ENCODE measurements at places on chromosomes 12 and 14.

GRCh38 chr12:96698965-96699364 lies 208.1 kb upstream of the NEDD1 start:
- no peak for DNase-seq

DNA sequence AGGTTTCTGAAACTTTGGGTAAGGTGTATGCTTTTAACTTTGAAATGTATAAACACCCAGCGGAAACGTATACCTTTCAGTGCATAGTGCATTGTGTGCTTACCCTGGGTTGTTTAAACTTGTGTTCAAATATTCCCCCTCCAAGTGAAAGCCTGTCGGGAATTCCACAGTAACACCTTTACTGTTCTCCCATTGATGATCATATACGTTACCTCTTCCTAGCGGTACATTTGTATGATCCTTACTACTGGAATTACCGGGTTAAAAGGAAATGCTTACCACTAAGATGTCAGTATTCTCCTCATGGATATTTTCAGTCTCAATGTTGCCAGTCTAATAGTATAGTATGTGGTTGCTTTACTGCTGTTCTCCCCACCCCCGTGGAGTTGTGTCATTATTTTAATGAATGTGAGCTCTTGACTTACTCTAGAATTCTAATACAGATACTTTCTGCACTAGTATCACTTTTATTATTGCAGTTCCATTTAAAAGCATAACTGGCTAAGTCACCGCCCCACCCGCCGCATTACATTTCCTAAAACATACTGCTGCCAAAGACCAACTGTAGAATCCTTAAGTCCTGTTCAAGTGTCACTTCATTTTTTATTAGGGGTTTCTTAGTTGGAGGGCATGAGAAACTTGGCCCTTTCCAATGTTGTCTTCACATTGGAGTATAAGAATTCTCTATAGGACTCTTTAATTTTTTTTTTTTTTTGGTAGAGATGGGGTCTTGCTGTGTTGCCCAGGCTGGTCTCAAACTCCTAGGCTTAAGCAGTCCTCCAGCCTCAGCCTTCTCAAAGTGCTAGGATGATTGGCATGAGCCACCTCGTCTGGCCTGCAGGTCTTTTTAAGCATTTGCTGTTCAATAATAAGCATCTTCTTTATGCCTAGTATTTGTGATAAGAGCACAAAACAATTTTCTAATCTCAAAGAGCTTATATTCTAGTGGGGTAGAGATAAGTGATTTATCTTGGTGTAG lies 24.9 kb downstream of the NUDT4 start:
- DNase-seq: no peak

- DNase-seq: no peak
Measured at GRCh38 chr14:68014771-68015170, 195.2 kb downstream of the RAD51B start.

DNA sequence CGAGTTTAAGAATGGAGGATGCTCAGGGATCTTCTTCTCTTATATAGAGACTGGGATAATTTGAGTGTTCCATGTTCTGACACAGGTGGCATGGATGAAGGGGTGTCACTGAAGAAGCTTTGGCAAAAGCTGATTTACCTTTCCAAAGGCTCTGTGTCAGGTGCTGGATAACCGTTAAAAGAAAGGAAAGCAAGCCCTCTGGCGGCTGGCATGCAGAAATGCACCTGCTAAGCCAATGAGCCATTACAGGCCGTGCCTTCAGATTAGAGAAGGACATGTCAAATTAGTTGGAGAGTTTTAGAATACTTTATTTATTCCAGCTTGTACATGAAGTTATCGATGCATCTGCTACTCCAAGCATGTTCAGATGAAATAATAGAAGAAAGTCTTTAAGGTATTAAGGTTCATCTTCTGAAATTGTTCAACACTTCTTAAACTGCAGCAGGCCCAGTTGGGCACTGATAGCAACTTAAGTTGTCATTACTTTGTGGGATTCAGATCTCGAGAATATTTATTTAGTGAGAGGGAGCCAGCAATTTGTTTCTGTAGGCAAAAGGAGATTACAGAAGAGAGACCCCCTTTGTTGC lies 678.2 kb downstream of the NRXN3 start:
- peak; percentile 21 for DNase-seq

- DNase-seq: no peak
Measured at GRCh38 chr14:63656194-63656593, 14.5 kb upstream of the WDR89 start.

DNA sequence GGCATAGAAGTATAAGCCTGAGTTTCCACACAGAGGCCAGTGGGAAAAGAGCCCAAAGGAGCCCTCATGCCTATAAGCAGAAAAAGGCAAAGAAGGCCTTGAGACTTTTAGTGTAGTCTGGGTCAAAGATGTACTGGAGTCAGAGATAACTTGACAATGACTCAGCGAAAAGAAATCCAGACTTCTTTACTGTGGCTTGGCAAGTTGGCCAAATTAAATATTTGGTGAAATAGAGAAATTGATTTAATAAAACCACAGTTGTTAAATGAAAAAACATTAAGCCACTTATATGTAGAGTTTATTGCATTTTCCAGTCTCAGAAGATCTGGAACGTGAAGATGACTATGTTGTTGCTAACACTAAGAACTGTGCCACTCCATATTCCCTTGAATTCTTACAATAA lies 105.1 kb downstream of the TMTC3 start:
- no peak for DNase-seq

- no peak for DNase-seq
Measured at GRCh38 chr12:115528466-115528865, 749.0 kb downstream of the MED13L start.

DNA sequence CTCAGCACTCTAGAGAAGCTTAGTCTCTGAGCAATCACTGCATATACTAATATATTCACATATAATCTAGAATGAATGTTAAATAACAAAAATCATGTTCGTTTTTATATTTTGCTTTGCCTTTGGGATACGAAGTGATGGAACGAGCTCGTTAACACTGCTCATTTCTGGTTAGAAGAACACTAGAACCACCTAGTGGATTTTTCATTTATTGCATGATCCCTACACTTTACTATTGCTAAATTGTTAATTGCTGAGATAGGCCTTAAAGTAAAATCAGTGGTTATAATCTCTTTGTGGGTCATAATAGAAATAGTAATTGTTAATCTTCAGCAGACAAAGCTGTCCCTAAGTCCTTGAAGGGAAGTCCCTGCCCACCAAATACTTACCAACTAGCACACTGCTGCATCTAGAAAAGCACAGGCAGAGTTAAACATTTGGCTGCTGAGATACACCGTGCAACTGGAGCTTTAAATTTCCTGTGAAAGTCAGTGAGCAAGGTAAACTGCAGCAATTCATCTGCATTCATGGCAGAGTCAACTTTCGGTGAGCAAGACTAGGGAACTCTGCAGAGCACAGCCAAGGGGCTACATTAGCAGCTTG lies 353.7 kb downstream of the APAF1 start:
- DNase-seq: peak; percentile 11

DNA sequence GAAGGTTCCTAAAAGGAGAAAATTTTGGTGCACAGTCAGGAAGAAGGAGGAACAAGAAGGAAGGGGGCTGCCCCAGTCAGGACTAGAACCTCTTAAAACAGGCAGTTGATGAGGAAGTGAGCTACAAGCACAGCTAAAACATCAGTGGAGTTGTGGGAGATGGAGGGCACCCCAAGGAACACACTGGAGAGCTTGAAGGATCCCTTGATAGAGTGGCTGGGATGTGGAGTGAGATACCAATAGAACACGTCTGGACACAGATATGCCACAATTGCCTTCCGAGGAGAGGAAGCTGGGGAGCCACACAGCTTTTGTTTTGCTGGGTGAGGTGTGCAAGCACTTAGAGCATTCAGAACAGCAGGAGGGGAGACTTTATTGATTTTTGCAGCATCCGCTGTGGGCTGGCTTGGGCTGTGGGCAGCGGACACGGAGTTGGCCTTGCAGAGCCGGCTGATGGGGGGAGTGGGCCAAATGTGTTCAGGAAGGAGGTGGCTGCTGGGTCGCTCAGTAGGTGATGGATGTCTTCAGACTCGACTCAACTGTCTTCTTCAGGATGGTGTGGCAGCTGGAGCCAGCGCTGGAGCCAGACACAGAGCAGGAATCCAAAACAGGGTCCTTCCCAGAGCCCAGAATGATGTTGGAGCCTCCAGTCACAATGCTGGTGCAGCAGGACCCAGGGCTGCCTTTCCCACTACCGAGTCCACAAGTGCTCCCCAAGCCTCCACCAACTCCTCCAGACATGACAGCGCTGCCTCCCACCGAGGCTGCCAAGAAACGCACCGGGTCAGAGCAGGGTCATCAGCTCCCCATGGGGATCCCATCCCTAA lies 4.7 kb upstream of the KRT79 start:
- no peak for DNase-seq

- DNase-seq: no peak
Measured at GRCh38 chr14:78367355-78367754, 197.2 kb downstream of the NRXN3 start.

DNA sequence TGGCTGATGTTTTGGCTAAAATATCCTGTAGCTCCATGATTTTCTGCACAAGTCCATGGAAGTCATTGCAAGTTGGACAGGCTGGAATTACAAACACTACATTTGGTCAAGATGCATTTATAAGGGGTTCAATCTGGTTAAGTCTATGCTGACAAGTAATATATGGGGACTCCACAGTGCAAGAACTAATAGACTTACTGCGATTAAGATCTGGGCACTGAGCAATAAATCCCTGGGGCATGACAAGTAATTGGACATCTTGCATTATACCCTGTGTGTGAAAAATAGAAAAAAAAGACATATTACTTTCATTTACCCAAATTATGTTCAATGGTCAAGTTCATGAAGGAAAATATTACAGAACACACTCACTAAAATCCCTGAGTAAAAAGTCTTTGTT lies 99.1 kb downstream of the NELL2 start:
- no peak for DNase-seq

GRCh38 chr14:55454264-55455002 lies 14.0 kb upstream of the TBPL2 start:
- DNase-seq: no peak

- no peak for DNase-seq
Measured at GRCh38 chr12:114963846-114964245, 279.9 kb upstream of the TBX3 start.

DNA sequence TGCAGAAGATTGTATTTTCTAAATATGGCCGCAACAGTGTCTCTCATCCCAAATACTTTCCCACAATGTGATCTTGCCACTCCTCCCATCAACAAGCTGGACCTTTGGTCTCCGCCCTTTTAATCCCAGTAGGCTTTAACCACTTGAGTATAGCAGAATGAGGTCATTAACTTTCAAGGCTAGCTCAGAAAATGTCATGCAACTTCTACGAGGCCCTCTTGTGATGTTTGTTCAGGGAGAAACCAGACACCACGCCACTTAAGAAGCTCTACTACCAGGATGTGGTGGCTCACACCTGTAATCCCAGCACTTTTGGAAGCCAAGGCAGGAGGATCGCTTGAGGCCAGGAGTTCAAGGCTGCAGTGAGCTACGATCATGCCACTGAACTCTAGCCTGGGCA lies 20.1 kb upstream of the OR6J1 start:
- DNase-seq: no peak

DNA sequence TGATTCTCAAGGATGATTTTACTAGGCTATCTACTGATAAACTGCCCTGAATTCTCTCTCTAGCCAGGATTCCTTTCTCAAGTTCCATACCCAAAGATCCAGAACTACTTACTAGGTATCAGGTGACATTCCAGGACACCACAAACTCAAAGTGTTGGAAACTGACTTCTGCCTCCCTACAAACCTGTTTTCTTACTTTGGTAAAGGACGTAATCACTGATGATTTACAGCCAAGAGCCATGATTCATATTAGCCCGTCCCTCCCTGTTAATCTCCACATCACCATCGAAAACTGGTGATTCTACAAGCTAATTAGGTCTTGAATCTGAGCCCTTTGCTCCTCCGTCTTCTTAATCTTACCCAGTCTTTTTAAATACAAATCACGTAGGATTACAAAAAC lies 1.0 kb upstream of the ATG14 start:
- no peak for DNase-seq

- DNase-seq: no peak
Measured at GRCh38 chr12:111102102-111102739, 181.8 kb upstream of the MYL2 start.

DNA sequence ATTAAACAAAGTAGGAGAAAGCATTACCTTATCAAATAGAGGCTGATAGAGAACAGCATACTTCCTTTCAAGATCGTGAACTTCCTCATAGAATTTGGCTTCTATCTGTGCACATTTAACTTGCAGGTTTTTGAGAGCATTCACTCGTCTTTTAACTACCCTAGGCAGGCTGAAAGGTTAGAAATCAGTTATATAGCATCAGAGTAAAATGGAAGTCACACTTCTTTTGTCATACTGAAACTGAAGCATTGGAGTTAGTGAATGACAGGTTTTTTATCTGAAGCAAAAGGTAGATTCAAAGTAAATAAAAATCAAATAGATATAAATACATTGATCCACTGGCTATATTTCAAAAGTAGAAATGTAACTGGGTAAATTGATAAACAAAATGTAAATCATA lies 24.4 kb downstream of the NAP1L1 start:
- DNase-seq: no peak

- no peak for DNase-seq
Measured at GRCh38 chr14:76719666-76720065, 41.6 kb upstream of the VASH1 start.

DNA sequence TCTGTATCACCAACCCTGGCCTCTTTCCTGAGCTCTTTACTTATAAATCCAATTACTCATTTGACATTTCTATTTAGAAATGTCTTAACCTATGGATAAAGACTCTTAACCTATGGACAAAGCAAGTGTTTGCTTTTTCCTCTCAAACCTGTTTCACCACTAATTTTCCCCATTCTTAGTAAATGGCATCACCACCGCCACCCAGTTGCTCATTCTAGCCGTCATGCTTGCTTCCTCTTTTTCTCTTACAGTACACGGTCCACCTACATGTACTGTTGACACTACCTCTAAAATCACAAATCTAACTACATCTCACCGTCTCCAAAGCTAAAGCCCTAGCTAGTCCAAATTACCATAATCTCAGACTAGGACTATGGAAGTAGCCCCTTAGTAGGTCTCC lies 60.0 kb downstream of the CAPS2 start:
- DNase-seq: no peak

GRCh38 chr12:5335069-5335468 lies 96.8 kb upstream of the NTF3 start:
- no peak for DNase-seq

DNA sequence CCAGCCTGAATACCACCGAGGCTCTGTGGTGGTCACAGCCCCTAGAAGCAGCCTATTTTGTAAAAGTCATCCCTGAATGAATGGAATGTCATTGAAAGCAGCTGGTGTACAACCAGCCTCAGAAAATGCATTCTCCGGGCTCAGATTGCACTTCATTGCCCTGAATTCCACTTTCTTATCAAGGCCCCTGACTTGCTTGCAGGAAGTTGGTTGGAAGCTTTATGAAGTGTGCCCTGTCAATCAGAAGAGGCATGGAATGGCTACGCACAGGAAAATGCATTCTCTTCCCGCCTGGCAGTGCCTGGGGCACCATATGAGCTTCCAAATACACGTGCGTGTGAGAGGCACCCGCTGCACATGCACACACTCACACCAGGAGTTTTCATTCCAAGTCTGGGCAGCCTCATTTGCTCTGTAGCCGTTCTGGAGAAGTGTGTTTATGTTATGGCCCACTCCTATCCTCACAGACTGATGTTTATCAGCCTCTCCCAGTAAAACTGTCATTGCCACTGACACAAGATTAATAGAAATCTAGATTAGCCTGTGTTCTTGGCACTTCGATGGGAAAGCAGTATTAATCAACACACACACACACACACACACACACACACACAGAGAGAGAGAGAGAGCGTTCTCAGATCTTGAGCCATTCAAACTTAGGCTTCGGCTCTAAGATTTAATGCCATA lies 63.9 kb downstream of the NUAK1 start:
- no peak for DNase-seq

- peak; percentile 34 for DNase-seq
Measured at GRCh38 chr12:1907652-1908611, 10.5 kb downstream of the CACNA2D4 start.
